ENCODE measurements at places on chromosomes 2 and 18.
A peak's percentile ranks its signal among the peaks of the same experiment; 100 is the strongest.

DNA sequence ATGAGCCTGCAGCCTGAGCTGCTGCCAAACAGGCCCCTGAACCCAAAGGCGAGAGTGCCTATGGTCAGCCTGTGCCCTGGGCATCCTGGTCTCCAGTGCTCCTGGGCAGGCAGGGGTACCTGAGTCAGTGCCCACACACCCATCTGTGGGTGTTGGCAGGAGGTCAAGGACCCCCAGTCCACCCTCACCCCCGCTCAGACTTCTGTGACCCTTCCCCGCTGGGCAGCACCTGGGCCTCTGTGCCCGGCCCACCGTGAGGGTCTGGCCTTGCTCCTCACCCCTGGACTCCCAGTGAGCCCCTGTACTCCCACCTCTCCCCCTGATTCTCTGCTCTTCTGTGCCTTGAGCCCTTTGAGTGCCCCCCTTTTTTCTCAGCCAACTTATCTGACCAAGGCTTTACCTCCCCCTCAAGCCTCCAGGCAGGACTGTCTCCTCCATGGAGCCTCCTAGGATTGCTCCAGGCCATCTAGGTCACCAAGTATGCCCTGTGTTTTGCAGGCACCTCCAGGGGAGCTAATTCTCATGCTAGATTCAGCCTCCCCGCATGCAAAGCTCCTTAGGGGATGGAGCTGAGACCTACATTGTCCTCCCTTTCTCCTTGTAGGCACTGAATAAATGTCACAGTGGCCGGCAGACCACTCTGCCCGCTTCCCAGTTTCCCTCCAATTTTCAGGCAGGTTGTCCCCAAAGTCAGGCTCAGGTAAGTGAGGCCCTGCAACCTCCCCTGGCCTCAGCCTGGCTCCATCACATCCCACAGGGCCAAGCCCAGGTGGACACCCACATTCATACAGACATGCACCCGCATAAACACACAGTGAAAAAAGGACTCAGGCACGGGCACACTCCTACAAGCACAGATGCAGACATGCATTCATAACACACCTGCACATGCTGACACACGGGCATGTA, 21.9 kb upstream of the PTMA start:
- no peak for DNase-seq

GRCh38 chr18:9608298-9608697, 6.1 kb downstream of the PPP4R1 start:
- no peak for DNase-seq

DNA sequence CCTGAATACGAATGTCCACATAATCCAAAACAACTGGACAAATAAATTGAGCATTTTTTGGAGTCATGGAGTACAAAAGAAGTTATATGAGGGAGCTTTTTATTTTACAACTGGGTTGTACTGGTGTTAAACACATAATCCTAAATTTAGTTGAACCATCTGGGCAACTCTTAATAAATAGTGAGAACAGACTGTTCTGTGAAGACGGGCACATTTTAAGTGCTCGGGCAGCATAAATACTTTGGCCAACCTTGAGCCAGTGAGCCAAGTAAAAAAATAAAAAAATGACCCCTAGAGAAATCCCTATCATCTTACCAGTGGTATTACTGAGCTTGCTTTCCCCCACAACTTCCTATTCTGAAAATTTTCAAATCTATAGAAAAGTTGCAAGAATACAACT, 50.9 kb upstream of the PSME4 start:
- DNase-seq = no peak

- no peak for DNase-seq
Observed at GRCh38 chr2:121918231-121918630, 162.8 kb downstream of the TSN start.

DNA sequence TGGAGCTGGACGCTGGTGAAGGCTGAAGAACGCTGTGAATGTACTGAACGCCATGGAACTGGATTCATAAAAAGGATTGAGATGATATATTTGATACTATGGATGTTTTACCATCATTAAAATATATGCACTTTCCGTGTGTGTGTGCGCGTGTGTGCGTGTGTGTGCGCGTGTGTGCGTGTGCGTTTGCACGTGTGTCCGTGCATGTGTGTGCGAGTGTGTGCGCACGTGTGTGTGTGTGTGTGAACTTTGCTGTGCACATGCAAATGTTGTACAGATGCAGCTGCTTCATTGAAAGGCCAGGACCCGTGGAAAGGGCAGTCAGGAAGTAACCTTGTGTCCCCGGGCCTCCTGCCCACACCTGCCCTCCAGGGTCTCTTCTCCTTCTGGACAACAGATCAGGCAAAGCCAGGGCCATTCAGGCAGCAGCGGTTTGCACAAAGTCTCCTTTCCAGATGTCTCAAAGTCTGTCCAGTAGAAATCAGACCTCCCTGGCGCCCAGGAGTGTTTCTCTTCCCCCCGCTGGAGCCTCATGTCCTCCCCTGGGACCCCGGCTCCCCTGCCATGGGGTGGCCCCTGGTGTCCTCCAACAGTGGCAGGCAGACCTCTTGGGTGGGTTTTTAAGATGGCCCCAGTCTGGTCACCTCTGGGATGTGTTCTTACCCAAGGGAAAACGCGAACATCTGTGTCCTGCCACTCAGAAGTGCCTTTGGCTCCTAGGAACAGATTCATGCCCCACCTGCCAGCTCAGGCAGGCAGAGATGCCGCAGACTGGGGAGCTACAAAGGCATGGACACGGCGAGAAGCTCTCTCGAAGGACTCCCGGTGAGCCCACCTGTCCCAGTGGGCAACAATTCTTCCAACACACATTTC, 86.1 kb upstream of the GPC1 start:
- no peak for DNase-seq

GRCh38 chr2:120245520-120246332, 6.9 kb upstream of the RALB start:
- no peak for DNase-seq

DNA sequence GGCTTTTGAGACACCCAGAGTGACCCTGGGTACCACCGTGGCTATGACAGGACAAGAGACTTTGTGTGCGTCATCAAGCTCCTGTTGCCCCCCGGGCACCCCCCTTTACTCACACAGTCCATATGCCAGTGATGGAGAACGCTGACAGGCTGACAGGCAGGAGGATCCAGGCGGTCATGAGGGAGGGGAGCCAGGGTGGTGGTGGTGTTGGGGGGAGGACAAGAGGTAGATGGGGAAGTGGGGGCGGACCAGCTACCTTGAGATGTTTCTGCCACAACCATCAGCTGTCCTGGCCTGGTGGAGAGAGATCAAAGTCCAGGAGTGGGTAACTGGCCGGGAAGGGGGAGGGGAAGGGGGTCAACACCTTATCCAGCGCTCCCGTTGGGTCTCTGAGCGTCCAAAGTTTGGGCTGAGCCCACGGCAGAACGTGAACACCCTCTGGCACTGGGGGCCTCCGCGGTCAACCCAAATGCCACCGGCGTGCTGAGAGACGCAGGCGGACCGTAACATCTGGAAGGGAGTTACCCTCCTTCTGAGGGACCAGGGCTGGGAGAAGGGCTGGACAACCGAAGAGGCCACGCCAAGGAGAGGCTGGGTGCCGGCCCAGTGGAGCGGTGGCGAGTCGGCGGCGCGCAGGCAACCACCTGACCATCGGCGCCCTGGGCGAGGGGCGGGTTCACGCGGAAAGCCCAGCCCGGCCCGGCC, 575 bp downstream of the TMEM150A start:
- DNase-seq = no peak

GRCh38 chr2:10940596-10940995, 28.9 kb downstream of the KCNF1 start:
- no peak for DNase-seq

GRCh38 chr2:108223573-108223972, 16.2 kb upstream of the SULT1C3 start:
- no peak for DNase-seq

DNA sequence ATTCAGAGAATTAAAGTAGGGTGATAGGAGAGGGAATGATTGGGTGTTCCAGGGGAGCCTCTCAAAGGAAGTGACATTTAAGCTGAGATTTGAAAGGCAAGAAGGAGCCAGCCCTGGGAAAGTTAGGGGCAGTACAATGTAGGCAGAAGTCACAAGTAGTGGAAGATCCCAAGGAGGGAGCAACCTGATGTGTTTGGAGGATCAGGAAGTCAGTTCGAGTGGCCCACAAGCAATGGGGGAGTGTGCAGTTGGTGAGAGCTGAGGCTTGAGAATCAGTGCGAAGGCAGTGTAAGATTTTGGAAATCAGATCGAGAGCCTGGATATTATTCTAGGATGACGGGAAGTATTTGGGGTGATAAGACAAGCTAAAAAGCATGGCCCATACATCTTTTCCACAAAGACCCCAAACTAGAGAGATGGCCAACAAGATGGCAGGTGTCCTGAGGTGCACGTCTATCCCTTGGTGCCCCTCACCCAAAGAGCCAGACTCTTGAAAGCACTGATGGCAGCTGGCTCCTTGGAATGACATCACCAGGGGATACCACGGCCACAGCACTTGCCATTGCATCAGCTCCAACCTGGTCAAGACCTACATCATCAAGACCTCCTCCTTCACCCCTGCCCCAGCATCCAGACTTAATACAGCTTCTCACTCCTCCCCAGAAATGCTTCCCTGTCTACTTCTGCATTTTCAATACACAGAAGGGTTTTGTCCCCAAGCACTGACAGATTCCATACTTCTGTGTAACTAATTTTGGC, 127.3 kb downstream of the BCL2 start:
- DNase-seq = no peak

- DNase-seq = no peak
Observed at GRCh38 chr2:238593236-238593635, 166.5 kb downstream of the ASB1 start.

DNA sequence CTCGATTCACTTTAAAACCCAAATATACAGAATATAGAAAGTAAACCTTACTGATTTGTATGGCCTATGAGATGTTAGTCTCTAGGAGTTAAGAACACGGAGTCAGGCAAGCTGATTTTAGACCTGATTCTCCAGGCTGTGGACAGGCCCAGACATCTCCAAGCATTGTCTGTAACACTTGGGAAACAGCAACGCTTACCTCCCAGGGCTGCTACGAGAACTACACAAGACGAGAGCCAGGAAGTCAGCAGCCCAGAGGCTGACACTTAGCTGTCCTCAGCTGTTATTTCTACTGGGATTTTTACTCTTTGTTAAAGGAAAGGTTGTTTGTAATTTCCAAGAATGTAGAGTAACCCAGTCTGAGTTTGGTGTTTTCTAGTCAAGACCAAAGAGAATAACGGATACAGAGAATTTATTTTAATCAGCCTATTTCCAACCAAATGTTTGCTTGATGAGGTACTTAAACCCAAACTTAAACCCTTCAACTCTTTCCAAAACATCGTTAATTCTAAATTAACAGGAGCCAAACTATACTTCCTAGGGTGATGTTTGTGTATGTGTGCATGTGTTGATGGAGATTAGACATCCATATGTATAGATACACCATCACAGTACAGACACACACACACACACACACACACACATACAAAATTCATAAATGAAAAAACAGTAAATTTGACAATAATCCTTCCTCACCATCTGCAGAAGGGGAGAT, 123.4 kb downstream of the LAMA1 start:
- DNase-seq = no peak

- DNase-seq = no peak
Observed at GRCh38 chr2:68452158-68452900, 14.8 kb downstream of the FBXO48 start.

- no peak for DNase-seq
Observed at GRCh38 chr18:8106603-8107002, 502.6 kb upstream of the RAB12 start.

- DNase-seq = no peak
Observed at GRCh38 chr2:19299032-19299431, 59.4 kb downstream of the OSR1 start.

DNA sequence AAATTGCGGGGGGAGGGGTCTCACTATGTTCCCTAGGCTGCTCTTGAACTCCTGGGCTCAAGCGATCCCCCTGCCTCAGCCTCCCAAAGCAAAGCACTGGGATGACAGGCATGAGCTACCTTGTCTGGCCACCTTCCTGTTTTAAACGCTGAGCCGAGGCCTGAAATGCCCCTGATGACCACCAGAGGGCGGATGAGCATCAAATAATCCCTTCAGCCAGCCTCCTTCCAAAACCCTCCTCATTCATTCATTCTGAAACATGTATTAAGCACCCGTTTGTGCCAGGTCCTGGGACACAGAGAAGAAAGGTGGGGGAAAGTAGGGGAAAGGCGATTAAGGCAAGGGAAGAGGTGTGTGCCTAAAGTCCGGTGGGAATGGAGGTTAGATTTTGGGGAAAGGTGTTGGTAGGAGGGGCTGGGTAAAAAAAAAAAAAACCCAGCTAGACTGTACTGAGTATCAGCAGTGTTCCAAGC, 30.7 kb upstream of the PTMA start:
- DNase-seq = peak; percentile 76

- no peak for DNase-seq
Observed at GRCh38 chr18:35289727-35290093, 319 bp downstream of the ZSCAN30 start.

DNA sequence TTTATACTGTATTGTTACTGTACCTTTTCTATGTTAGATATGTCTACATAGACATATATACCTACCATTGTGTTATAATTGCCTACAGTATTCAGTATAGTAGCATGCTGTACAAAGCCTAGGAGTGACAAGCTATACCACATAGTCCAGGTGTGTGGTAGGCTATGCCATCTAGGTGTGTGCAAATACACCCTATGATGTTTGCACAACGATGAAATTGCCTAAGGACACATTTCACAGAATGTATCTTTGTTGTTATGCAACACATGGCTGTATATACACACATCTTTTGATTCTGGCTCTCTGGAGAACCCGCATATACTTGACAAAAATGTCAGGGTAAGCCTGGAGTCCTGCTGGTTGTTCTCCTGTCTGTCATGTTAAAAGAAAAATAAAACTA, 85.1 kb downstream of the BCL2L11 start:
- DNase-seq = no peak

GRCh38 chr2:39128919-39129391, 8.1 kb upstream of the SOS1 start:
- no peak for DNase-seq

GRCh38 chr2:100427627-100428258, 10.3 kb upstream of the CHST10 start:
- peak; percentile 46 for DNase-seq

DNA sequence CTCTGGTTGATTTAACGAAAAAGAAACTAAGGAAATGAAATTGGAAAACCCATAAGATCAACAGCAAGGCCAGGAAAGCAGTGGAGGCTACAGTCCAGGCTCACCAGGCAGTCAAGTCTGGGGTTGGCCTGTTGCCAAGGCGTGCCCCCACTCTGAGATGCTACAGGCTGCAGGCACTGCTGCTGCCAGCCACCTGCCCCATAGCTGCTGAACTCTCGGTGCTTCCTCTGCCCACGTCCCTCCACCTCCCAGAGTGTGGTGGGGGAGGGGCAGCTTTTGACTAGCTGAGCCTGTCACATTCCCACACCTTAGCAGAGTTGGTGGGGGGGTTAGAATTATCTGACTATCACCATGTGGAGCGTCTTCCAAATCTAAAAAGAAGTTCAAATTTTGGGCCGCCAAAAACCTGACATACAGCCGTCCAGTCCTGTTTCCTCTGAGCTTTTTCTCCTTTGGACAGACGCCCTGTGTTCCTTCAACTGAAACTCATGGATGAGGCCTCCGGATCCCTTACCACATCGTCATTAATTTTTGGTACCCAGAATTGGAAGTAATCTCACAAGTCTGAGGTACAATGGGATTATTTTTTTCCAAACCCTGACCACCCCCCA, 3.9 kb upstream of the SH3RF3 start:
- DNase-seq = no peak

GRCh38 chr18:28657961-28658360, 481.0 kb upstream of the CDH2 start:
- no peak for DNase-seq

All from T-helper 9 cell (primary cell).